ENCODE measurements at places on chromosomes 7 and 10.

- DNase-seq = no peak
These were observed 91.4 kb downstream of the GPR85 start for GRCh38 chr7:112995059-112995824.

- DNase-seq = no peak
These were observed 166.5 kb downstream of the PPP1R3A start for GRCh38 chr7:113752289-113752688.

DNA sequence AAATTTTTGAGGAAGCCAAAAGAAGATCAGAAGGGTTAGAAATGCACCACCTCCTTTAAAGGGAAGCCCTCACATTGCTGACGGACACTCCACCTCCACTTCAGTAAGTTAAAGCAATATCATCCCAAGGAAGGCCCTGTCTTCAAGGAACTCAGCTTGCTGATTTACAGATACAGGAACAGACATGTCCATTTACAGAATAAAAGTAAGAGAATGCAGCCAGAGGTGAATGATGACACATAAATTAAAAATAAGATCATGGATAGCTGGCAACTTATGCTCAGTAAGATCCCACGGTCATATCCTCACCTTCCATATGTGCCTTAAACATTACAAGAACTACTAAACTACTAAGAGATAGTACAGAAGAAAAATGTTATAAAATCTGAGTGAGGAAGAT, 20.4 kb downstream of the GRB10 start:
- DNase-seq = no peak

- no peak for DNase-seq
These were observed 57.2 kb downstream of the C7orf25 start for GRCh38 chr7:42854571-42855118.

- no peak for DNase-seq
These were observed 46.4 kb upstream of the TARP start for GRCh38 chr7:38319873-38320272.

DNA sequence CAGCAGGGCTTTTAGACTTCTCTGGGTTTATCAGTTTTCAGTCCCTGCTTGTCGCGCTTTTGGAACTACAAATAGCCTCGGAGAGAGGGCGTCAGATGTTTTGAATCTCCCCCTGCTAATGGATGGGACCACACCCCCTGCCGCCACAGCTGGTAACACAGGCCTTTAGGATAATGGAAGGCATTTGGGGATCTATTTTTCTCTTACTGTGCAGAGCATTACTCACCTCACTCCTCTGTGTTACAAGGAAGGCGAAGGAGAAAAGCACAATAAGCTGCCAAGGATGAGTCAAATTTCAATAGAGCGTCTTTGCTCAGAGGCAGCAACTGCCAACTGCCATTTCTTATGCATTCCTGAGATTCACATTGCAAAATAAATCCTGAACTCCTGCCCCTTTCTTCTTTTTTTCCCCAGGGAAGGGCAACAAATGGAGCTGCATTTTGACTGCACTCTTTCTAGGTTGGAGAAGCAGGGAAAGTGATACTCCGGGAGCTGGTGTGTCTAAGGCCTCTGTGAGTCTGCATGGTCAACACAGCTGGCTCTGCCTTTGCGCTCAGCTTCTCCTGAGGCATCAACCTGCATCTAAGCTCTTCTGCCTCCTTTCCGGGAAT, 31.5 kb upstream of the SMNDC1 start:
- no peak for DNase-seq

DNA sequence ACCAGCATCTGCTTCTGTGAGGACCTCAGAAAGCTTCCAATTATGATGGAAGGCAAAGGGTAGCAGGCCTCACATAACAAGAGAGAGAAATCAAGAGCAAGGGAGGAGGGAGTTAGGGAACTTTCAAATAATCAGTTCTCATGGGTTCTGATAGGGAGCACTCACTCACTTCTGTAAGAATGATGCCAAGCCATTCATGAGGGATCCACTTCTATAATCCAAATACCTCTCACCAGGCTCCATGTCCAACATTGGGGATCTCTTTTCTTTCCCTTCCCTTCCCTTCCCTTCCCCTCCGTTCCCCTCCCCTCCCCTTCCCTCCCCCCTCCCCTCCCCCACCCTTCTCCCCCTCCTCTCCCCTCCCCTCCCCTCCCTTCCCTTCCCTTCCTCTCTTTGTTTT, 884.6 kb upstream of the GHITM start:
- DNase-seq = no peak
